ENCODE measurements at places on chromosomes 5 and 9.

DNA sequence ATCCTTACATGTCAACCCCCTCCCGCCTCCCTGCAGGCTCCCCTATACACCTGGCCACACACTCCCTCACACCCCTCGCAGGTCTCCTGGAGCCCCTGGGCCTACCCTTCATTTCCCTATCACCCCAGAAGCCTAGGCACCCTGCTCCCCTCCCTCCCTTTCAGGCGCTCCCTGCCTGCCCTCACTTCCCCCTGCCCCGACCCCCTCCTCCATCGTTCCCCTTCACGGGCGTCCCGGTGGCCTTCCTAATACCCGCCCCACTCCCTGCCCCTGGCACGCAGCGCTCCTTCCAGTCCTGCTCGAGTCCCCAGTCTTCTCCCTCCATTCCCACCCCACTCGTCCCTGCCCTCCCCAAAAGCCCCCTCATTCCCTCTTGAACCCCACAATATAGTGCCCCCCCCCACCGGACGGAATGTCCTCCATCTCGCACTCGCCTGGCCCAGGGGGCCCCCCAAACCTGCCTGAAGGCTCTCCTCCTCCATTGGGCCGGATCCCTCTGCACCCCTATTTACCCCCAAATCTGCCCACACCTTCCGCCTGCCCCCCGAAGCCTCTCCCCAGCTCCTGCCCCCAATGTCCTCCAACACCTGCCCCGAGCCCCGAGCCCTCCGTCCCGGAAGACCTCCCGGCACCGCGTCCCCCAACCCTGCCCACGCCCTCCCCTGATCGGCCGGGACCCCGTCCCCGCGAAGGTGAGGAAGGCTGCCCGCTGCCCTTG lies 746 bp downstream of the STRBP start:
- DNase-seq: no peak

DNA sequence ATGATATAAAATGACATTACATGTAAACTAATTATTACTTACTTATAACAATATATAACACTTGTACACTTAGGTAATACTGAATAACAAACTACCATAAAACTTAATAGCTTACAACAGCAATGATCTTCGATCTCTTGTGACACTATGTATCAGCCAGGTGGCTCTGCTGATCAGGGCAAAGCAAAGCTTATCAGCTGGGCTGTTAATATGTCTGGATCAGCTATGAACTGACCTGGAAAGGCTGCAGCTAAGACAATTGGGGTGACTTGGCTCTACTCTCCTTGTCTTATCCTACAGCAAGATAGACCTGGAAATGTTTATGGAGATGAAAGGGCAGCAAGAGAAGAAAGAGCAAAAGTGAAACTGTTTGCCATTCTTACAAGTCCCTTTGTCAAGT lies 511.3 kb downstream of the TLR4 start:
- DNase-seq: no peak

DNA sequence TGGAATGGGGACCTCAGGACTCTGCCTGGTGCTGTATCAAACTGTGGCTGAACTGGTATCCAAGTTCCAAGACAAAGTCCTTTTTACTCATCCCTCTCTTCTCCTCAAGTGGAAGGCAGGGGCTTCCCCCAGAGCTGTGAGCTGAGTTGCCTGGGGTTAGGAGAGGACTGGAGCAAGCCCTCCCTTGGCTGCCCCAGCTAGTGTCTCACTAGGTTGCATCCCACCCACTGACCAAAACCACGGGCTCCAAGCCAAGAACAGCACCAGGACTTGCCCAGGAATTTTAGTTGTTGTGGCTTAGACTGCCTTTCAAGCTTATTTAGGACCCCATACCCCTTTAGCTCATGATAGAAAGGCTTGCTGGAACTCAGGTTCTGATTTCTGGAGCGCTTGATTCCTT lies 158.7 kb upstream of the TNC start:
- DNase-seq: peak; percentile 54

DNA sequence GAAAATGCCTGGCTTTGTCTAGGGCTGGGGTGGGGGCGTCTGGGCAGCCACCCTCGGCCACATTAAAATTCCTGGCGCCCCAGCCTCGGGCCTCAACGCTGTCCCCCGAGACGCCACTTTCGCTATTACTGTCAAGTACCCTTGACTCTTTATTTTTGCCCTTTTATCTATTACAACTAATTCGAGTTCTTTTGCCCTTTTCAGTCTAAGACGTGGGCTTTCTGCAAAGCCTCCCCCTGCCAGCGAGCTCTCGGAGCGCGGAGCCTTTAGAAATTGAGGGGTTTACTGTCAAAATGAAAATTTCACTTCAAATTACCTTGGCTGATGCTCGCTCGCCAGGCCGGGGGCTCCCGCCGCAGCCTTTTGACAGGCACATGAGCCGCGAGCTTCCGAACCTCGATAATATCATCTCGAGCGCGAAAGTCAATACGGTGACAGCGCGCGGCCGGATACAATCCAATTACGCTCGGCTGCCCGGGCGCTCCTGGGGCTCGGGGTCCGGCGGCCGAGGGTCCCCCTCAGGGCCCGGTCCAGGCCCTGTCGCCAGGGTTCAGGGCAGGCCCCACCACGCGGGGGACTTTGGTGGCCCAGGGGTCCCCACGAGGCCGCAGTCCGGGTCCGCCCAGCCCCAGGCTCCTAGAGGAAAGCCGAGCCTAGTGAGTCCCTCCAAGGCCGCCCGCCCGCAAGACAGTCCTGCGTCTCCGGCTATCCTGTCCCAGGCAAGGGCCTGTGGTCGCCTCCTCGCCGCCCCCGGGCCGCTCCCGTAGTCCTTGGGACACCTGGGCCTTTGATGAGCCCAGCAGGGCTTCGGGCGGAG lies 6.7 kb downstream of the IRX4 start:
- no peak for DNase-seq

GRCh38 chr9:20479419-20480155 lies 142.7 kb downstream of the MLLT3 start:
- no peak for DNase-seq

DNA sequence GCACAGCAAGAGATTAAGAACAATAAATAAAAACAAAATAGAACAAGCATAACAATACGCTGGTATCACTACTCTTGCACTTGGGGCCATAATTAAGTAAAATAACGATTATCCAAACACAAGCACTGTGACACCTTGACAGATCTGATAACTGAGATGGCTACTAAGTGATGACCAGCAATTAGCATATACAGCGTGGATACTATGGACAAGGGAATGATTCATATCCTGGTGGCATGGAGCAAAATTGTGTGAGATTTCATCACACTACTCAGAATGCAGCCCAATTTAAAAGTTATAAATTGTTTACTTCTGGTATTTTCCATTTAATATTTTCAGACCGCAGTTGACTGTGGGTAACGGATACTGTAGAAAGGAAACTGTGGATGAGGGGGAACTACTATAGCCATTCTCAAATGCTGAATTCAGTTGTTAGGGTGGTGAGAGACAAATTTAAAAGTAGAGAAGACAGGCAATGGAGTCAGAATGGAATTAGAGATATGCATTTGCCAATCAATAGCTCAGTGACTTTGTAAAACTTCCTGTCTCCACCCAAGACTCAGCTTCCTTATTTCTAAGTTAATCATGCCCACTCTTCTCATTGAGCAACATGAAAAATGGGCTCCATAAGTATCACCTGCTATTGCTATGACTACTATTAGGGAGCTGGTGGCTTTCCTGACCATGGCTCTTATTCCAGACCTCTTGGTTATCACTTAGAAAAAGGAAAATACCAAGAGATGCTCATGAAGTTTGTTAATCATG lies 300.8 kb downstream of the TRIM32 start:
- DNase-seq: no peak

DNA sequence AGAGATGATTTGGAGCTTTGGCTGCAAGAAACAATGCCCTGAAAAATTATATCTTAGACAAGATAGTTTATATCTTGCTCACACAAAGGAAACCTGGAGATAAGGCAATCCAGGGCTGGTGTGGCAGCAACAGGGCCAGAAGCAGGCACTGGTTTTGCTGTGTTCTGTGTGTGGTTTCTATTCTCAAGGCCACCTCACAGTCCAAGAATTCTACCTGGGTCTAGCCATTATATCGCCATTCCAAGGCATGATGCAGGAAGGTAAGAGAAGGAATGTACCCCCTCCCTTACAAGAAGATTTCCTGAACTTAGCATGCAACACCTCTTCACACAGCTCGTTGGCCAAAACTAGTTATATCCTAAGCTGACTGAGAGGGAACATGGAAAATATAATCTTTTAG lies 74.5 kb upstream of the MEGF10 start:
- DNase-seq: no peak

DNA sequence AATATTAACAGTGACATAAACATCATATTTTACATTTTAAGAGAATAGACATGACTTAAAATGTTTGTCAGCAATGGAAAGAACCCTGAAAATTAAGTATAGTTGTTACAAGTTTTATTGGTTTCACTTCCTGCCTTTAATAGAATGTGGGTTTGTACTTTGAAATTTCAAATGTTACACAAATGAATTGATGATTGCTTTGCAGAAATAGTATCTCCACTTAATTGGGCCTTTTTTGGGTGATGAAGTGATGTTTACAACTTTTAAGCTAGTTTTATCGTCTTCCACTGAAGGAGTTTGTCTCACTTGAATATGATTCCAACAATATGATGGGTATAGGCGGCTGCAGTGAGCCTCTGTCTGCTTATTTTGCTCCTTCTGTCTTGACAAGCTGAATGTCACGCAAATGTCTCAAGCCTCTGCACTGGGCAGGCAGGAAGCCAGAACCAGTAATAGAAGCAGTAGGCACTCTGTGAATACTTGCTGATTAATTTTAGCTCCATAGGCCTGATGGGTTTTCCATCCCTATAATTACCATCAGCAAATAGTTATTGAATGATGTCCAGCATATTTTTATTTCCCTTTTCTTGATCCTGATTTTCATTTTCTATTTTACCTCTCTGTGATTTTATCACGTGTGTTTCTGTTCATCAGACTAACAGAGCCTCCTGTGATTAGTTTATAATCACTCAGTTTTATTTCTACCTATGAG lies 10.6 kb upstream of the NR3C1 start:
- no peak for DNase-seq

DNA sequence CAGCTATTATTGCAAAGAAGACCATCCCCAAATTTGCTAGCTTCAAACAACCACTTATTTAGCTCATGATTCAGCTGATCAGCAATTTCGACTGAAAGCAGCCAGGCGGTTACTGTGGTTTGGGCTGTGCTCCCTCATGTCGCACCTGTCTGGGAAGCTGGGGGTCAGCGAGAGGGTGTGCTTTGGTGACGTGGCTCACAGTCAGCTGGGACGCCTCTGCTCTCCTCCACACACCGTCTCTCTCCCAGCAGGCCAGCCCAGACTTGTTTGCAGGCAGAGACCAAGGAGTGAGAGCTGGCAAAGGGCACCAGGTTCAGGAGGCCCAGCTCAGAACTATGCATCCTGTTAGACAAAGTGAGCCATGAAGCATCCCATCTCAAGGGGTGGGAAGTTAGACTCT lies 140.9 kb downstream of the SYK start:
- DNase-seq: no peak

GRCh38 chr9:100600521-100601079 lies 22.7 kb downstream of the CAVIN4 start:
- DNase-seq: no peak

DNA sequence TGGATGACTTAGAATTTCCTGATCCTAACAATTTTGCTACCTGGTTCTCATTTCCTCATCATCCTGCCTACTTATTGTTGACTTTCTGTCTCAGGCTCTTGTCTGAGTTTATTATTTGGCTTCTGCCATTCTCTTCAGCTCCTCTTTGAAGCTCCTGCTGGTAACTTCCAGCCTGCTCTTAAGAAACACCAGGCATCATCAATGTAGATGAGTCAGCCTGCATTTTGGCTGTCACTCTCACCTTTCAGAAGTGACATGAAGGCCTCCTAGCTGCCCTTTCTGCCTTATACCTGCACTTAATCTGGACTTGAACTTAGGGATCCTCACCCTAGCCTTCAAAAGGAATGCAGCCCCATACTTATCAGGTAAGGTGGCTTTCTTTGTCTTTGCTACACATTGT lies 551.8 kb upstream of the ZNF608 start:
- DNase-seq: no peak

- no peak for DNase-seq
Observed at GRCh38 chr5:63919763-63920478, 42.3 kb downstream of the HTR1A start.

- DNase-seq: no peak
Observed at GRCh38 chr5:19002111-19002510, 985.9 kb downstream of the CDH18 start.

DNA sequence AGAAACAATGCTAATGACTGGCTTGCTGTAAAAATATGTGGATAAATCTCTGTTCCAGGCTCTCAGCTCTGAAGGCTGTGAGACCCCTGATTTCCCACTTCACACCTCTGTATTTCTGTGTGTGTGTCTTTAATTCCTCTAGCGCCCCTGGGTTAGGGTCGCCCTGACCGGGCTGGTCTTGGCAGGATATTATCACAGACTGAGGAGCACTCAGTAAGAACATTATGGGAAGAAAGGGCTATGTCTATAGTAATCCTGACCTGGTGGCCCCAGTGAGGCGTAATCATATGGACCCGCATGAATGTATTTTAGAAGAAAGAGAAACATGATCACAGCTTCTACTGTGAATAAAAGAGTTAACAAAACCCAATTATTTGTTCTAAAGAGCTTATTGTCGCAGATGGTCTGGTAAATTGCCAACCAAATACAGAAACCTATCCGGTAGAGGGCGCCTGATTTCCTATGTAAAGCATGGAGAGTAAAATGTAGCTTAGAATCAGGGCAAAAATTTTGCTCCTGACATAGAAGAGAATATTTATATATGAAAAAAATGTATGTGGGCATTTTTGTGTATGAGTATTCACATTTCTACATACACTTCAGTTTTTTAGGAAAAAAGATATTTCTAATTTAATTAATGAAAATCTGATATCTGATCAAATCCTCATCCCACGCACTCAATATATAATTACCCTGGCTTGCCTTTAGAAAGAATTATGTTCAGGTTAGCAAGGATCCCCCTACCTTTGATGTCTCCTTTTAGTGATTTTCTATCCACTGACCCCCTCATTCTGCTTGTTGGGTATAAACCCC lies 5.8 kb upstream of the IFNA1 start:
- DNase-seq: peak; percentile 42

DNA sequence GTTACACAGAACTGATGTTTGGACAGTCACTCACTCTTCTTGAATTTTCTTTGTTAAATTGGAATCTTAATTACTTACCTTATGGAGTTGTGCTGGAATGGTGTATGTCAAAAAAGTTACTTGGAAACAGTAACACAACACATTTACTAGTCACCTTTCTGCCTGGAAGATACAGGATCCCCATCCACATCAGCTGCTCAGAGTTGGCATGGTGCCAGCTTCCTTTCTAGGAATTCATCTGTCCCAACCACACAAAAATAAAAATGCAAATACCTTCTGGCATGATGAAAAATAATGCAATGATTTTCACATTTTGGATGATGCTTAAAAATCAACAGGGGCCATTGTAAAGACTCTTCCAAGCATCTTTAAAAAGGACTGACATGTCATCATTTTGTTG lies 341.5 kb downstream of the TMEM38B start:
- no peak for DNase-seq
